SK-N-SH (cell line): ENCODE measurements at places on chromosomes 16 and 17. TPM values are rescaled to one million over a fixed set of nuclear protein-coding genes. Genes with fewer than 3 reads are reported as not detected.

- DNase-seq, result no peak
Measured at GRCh38 chr17:69646729-69647128, 232.2 kb downstream of the MAP2K6 start.

GRCh38 chr17:77802811-77803220 is 155.7 kb upstream of the TNRC6C start:
- peak; percentile 93 for DNase-seq

DNA sequence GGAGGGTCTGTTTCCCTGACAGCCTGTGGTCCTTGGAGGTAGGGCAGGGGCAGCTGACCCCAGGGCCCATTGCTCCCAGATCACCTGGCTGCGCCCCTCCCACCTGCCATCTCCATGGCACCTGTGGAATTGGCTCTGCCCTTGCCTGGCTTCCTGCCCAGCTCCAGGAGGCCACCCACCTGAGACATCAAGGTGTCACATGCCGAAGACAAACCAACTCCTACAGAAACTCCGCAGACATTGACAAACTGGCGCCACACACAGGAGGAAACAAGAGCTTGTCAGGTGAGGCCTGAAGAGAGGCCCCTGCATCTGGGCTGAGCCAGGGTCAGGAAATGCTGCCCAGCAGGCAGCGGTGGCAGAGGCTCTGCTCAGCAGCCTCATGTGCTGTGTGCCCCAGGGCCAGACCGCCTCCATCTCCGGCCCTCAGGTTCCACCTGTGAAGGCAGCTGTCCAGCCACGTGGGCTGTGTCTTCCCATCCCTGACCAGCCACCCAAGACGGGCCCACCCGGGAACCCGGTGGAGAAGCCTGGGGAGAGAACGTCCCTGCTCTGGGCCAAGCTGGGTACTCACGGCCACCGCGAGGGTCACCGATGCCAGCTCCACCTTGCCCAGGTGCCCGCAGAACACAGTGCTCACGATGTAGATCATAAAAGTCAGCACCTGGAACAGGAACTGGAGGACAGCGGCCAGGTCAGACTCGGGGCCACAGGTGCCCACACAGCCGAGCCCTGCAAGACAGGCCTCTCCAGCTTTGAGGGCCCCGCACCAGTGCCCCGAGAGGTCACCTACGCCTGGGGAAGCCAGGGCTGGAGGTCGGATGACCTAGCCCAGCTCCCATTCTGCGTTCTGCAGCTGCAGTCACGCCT is 1.6 kb downstream of the SLC47A2 start:
- DNase-seq, result no peak

DNA sequence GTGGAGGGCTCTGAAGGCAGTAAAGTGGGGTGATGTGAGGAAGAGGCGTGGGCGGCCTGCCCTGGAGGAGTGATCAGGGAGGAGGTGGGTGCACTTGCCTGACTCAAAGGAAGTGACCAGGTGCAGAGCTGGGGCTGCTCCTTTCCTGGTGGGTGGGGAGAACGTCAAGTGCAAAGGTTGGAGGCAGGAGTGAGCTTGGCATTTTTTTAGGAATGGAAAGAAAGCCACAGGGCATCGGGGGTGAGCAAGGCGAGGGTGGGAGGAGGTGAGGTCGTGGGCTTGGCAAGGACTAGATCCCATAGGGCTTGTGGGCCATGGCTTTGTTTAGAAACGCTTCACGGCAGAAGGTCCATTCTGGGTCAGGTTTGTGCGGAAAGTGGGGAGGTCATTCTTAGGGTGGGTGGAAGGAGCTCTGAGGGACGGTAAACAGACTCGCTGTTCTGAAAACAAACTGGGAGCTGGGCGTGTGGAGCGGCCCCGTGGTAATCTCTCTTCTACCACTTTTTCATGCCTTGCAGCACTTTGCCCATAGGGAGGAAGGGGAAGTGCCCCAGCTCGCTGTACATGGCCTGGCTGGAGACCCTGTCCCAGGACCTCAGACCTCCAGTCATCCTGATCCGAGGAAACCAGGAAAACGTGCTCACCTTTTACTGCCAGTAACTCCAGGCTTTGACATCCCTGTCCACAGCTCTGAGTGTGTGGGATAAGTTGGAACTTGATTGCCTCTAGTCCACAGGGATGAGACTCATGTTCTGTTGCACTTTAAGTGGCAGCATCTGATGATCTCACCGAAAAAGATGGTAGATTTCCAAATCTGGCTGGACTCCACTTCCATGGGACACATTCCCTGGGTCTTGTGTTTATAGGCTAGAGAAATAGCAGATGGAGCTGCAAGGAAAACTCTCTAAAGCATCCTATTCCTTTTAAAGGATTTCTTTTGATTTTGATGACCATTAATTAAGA is 18.9 kb upstream of the HERPUD1 start:
- DNase-seq, result no peak

GRCh38 chr16:58656899-58657298 is 27.3 kb upstream of the CNOT1 start:
- DNase-seq, result no peak

DNA sequence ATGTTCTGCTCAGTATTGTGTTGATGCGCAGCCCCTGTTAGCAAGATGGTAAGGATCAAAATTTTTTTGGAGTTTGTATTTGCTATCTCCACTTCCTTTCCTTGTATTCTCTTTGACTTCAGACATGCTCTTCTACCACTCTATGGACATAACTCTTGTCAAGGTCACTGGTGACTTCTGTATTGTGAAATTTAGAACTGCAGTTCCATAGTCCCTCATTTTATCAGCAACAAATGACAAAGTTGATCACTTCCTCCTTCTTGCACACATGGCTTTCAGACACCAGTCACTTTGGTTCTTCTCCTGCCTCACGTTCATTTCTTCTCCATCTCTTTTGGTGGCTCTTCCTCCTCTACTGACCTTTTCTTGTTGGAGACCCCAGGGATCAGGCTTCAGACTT is 21.1 kb downstream of the COX11 start:
- DNase-seq, result no peak

GRCh38 chr16:26830428-26831127 is 236.1 kb upstream of the C16orf82 start:
- no peak for DNase-seq

GRCh38 chr17:28738680-28739384 is 5.0 kb upstream of the TRAF4 start:
- DNase-seq, result no peak

GRCh38 chr17:82024859-82025258 is 1.8 kb downstream of the LRRC45 start:
- DNase-seq, result no peak

DNA sequence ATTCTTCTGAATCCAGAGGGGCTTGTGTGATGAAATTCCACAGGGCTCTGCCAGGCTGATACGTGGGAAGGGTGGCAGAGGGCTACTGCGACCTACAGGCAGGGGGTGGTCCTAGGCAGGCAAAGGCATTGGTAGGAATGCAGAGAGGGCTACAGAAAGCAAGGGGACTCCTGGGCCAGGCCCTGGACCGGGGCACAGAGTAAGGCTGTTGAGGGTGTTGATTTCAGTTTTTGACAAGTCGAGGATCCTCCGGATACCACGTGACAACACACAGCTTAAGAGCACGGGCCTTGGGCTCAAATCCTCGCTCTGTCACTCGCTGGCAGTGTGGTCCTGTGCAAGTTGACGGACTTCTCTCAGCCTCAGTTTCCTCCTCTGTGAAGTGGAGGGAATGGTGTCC is 19.1 kb upstream of the DOC2B start:
- DNase-seq, result no peak

DNA sequence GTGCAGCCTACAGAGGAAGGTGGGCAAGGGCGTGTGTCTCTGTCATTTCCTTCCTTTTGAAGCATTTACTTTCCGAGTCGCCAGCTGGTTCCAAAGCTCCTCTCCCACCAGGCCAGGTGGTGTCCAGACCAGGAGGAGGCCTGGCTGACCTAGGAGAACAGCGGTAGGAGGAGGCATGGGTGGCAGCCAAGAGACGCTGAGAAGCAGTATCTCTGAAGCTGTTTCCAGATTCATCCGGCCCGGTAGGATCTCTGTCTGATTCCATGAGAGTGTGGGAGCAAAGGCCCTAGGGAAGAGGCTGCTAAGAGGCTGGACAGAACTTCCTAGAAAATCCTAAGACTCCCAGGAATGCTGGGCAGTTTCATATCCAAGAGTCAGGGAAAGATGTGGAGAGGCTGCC is 20.3 kb downstream of the MEOX1 start:
- no peak for DNase-seq

- no peak for DNase-seq
Measured at GRCh38 chr16:88865310-88865709, 1.1 kb downstream of the PABPN1L start.

DNA sequence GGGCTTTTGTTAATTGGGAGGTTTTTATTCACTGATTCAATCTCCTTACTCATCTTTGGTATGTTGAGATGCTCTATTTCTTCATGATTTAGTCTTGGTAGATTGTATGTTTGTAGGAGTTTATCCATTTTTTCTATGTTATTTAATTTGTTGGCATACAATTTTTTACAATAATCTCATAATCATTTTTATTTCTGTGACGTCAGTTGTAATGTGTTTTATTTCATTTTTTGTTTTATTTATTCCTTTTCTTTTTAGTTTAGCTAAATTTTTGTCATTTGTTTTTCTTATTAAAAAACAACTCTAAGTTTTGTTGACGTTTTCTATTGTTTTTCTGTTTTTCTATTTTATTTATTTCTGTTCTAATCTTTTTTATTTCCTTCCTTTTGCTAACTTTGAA is 389.8 kb downstream of the HS3ST3B1 start:
- no peak for DNase-seq

DNA sequence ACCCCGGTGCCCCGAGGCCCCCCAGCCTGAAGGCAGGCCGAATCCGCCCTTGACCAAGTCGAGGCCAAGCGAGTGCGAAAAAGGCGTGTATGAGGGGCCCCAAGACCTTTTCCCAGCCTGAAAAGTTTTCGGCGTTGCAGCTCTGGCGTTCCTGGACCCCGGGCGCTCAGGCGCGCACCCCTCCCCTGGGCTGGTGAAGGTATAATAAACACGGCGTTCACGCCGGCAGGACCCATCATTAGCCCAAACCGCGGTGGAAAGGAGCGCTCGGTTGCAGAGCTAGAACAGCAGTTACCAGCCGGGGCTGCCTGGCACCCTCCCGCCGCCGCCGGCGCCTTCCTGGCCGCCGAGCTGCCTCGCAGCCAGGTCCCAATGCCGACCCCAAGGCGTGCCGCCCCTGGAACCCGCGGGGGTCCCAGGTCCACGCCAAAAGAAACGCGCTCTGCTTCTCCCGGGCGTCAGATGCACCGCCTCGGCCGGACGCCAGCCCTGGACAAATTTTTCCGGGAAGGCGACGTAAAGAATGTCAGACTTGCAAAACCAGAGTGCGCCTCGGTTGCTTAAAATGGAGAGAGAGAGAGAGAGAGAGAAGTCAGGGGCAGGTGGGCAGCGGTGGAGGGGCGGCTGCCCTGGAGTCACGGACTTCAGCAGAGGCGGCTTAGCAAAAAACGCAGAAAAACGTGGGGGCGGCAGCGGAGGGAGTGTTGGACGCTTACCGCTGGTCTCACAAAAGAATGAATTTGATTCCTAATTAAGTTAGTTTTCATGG is 11.5 kb upstream of the FOXF1 start:
- DNase-seq, result no peak

DNA sequence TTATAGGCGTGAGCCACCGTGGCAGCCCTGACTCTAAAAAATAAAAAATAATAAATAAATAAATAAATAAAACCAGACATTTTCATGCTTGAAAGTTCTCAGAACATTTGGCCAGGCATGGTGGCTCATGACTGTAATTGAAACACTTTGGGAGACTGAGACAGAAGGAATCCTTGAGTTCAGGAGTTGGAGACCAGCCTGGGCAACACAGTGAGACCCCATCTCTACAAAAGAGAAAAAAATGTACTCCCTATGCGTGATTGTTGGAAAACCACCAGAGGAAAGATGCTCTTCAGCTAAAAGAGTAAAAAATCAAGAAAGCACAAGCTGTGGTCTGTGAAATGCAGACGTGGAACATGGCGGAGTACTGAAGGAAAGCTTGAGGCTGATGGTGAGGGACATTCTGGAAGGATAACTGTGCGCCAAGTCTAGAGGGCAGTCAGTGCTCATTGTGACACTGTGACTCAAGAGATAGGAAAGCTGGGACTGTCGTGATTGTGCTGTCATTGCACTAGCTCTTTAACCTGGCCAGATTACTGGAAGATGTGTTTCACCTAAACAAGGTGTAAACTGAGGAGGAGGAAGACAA is 4.2 kb upstream of the PRSS27 start:
- DNase-seq, result no peak

- no peak for DNase-seq
Measured at GRCh38 chr16:2835638-2836493, 5.8 kb downstream of the ZG16B start.

Gene LRRC46
- 1.6 and 1.8 TPM in 2 replicates for polyA plus RNA-seq

Gene CES1
- polyA plus RNA-seq, result not detected in 2 replicates

Gene CD7
- 0.07 TPM in 1 of 2 replicates, not detected in the other for polyA plus RNA-seq

Gene ASB16
- polyA plus RNA-seq, result not detected in 2 replicates

Gene SPATA32
- 0.08 TPM in 1 of 2 replicates, not detected in the other for polyA plus RNA-seq

Gene HSD17B1
- 1.2 and 1.3 TPM in 2 replicates for polyA plus RNA-seq
